ENCODE measurements at places on chromosomes 16 and 17.

- DNase-seq, result no peak
Measured at GRCh38 chr16:10881479-10882030, 4.6 kb downstream of the CIITA start.

DNA sequence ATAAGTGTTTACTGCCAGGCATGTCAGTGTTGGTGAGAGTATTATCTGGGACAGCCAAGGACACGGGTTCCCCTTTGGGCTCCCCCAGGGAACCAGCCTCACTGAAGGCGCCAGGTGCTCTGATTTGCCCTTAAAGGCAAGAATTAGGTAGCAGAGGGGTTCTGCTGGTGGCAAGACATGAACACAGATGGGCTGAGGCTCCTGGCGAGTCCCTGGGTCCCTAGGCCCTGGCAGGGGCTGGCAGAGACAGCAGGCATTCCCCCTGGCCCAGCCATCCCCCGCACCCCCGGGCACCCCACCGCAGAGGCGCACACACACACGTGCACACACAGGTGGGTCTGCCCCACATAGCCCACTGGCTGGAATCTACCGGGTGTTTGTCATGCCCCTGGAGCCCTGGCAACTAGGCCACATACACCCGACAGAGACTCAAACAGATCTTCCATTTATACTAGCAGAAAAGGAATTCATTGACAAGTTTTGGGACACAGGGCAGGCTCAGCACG, 153.3 kb downstream of the C16orf78 start:
- no peak for DNase-seq

DNA sequence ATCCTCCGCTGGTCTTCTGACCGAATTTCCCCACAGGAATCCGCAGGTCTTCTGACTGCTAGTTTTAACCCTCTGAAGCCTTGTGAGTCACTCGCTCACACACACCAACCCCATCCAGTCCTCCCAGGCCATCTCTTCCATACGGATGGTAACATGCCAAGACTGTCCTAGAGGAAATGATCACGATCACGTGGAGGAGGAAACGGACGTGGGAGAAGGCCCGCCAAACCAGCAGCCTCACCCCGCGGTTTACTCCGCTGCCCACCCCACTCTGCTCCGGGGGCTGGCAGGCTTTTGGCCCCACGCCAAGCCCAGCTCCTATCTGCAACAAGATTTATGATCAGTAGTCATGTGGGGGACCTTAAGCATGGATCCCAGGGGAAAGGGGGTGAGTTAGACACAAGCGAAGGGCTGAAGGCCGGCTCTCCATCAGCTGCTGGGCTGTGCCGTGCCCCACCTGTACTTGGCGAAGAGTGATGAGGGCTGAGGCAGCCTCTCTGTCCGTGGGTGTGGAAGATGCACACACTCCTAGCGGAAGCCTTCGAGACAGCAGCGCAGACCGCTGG, 1.5 kb upstream of the FAAP100 start:
- peak; percentile 59 for DNase-seq

- no peak for DNase-seq
Measured at GRCh38 chr16:4514606-4515005, 24.0 kb downstream of the CDIP1 start.

DNA sequence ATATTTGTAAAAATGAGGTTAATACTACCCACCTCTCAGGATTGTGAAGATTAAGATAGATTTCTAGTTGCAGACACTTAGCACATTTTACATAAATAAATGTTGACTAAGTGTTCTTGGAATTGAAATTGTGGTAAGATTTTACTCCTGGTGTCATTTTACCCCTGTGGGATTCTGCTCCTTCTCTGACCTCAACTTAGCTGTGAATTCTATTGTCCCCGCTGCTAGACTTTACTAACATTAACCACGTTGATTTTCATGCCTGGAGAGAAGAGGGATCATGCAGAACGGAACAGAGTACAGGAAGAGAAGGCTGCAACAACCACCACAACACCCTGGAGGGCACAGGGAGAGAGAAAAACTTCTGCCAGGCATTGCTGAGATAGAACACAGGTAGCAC, 2.1 kb upstream of the TOM1L1 start:
- no peak for DNase-seq

DNA sequence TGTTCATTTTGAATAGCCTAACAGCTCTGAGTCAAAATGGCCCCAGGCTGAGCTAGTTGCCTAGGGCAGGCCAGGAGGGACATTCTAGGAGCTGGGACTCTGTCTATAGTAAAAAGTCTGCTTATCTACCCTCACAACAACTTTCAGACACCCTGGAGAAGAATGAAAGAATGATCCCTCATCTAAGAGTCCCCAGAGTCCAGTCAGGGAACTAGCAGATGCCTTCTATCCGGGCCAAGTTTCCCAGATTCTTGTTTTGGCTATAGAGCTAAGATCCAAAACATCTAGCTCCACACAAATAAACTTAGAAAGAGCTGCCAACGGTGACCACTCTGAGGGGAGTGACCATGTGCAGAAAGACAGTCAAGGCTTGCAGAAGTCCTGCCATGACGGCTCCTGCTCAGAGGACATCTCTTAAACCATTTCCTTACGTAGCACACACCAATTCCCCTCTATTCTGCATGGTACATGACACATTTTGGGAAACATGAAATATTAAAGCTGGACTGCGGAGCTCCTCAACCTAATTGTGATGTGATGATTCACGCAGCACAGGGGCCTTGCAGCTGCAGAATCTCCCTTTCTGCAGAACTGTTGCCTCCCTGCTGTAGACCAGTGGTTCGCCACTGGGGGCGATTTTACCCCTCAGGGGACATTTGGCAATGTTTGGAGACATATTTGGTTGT, 24.2 kb downstream of the FAM20A start:
- peak; percentile 80 for DNase-seq

- no peak for DNase-seq
Measured at GRCh38 chr17:40986920-40987319, 2.8 kb upstream of the KRT40 start.

- no peak for DNase-seq
Measured at GRCh38 chr17:983921-984320, 4.3 kb upstream of the NXN start.

DNA sequence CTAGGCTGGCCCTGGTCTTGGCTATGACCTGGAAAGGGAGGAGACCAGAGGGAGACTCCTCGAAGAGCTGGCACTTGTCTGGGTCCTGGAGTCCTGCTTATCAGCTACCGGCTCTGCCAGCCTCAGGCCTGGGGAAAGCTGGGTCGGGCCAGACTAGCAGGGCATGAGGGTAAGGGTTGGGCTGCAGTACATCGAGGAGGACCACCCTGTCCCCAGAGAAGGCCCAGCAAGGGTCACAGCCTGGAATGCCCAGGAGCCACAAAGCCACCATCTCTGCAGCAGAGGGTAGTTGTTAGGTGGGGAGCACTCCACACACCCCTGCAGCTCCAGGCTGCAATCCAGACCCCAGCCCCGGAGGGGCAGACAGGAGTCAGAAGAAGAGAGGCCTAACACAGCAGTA, 54.0 kb downstream of the SLC6A2 start:
- no peak for DNase-seq

DNA sequence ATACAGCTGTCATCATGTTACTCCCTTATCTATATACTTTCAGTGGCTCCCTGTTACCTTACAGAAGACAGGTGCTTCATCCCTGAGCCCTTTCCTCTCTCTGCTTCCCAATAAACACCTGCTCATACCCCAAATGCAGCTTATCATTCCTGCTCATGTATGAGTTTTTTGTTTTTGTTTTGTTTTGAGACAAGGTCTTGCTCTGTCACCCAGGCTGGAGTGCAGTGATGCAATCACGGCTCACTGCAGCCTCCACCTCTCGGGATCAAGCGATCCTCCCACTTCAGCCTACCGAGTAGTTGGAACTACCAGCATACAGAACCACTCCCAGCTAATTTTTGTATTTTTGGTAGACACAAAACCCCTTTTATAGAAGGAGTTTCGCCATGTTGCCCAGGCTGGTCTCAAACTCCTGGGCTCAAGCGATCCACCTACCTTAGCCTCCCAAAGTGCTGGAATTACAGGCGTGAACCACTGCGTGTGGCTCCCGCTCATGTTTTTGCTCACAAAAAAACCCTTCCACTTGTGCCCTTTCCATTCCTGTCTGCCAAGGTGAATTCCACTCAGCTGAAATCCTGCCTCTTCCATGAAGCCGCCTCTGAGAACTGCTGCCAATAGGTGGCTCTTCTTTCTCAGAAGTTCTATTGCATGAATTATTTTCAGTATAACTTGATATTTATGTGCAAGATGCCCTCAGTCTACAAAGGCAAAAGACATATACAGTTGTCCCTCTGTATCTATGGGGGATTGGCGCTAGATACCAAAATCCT, 7.9 kb upstream of the RNF157 start:
- DNase-seq, result no peak

DNA sequence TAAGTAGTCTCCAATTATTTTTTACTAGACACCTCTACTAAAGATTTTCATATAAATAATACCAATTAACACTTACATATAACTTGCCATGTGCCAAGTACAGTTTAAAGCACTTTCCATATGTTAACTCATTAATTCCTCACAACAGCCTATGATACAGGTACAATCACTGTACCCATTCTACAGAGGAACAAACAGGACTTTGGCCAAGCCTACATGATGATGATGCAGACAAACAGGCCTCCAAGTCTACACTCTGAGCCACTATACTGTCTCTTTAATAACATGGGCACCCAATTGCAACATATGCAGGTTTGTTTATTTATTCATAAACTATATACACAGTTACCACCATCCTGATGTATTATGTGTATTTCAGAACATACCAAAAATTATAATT, 46.0 kb downstream of the TOX3 start:
- DNase-seq, result no peak

GRCh38 chr17:79466562-79467350, 144.1 kb downstream of the RBFOX3 start:
- no peak for DNase-seq

- no peak for DNase-seq
Measured at GRCh38 chr17:1208966-1209365, 29.2 kb upstream of the ABR start.

- peak; percentile 44 for DNase-seq
Measured at GRCh38 chr17:47644324-47644723, 5.4 kb upstream of the KPNB1 start.

- no peak for DNase-seq
Measured at GRCh38 chr17:30576326-30576861, 99.2 kb downstream of the GOSR1 start.

GRCh38 chr16:79077346-79077745, 523.2 kb downstream of the MAF start:
- no peak for DNase-seq

GRCh38 chr16:9395958-9396359, 304.5 kb downstream of the HAPSTR1 start:
- no peak for DNase-seq

DNA sequence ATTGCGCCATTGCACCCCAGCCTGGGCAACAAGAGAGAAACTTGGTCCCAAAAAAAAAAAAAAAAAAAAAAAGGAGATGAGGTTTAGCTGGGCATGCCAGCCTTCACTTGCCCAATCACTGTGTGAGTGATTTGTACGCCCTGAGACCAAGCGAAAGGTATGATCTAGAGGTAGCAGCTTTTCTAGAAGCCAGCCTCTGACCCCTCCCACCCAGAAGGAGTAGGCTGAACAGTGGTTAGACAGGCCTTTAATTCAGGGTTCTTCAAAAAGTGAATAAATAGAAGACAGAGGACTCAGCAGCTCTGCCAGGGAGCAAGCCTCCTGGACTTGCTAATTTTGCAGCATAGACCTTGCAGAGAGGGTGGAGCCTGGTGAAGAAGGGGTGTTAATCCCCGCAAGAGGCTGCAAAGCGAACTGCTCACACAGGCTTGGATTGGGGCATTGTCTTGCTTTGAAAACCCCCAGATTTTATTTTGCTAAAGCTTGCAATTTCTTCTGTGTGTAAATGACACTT, 7.1 kb upstream of the CYTH1 start:
- no peak for DNase-seq

GRCh38 chr16:69771651-69771967, 9.5 kb downstream of the WWP2 start:
- no peak for DNase-seq

GRCh38 chr16:282491-282890, 473 bp upstream of the PDIA2 start:
- no peak for DNase-seq

DNA sequence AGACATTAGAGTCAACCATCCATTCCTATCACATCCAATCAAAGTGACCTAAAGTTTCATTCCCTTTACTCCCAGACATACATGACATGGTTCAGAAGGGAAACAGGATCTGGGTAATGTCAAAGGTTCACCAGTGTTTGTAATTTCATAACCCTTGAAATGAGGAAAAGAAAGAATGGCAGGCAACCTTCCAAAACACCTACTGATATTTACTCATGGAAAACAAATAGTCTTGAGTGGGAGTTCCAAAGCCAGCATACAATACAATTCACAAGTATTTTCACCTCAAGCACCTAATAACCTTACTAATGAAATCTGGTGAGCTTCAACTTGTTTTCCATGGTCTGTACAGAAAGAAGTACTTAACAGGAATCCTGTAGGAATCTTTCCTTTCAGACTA, 72.5 kb upstream of the AXIN2 start:
- no peak for DNase-seq

DNA sequence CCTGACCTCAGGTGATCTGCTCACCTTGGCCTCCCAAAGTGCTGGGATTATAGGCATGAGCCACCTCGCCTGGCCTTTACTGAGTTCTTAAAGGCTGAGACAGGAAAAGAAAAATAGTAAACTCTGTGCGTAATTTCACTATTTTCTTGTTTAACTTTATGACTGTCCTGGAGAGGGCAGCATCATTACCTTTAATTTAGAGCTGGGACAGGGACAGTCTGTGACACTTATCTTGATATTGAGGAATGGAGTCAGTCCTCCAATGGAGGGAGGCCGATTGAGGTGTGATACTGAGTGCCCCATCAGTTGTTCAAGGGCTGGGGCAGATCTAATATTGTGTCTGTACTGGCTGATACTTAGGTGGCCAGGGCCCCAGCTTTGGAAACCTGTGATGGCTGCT, 21.5 kb upstream of the SPN start:
- DNase-seq, result no peak

DNA sequence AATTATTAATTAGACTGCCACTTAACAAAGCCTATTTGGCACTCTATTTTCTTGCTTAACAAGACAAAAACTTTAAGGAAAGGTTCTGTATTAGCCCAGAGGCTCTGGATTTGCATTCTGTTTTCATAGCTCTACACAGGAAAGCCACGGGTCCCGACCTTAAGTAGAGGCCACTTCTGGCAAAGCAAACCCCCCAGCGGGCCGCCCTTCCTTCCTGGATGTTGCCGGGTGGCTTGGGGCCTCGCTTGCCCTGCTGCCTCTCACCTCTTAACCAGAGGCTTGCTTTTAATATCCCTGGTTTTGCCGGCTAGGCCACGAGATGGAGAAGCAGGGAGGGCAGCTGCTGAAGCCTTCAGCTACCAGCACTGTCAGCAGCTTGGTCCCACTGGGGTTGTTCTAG, 4.4 kb downstream of the RTN4RL1 start:
- no peak for DNase-seq

- no peak for DNase-seq
Measured at GRCh38 chr16:84247331-84247730, 7.5 kb upstream of the KCNG4 start.

DNA sequence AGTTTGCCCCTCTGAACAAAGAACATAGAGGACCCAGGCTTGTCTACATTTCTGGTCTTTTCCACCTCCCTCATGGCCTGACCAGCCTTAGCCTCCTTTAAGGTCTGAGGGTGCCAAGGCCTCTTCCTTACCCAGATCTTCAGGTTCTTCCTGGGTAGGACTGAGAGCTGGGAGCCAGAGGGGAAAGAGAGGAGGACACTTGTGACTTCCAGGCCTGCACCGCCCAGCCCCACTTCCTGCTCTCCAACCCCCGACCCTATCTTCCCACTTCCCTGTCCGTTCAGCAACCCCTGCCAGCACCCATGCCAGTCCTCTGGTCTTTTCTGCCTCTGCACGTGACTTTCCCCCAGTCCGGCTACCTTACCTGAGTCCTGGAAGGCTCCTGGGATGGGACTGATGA, 534 bp downstream of the PRSS36 start:
- no peak for DNase-seq

GRCh38 chr17:427327-427726, 74.7 kb upstream of the RPH3AL start:
- DNase-seq, result no peak
